Foreskin melanocyte (primary cell): ENCODE measurements at places on chromosomes 3 and 15.
A peak's percentile ranks its signal among the peaks of the same experiment; 100 is the strongest.

DNA sequence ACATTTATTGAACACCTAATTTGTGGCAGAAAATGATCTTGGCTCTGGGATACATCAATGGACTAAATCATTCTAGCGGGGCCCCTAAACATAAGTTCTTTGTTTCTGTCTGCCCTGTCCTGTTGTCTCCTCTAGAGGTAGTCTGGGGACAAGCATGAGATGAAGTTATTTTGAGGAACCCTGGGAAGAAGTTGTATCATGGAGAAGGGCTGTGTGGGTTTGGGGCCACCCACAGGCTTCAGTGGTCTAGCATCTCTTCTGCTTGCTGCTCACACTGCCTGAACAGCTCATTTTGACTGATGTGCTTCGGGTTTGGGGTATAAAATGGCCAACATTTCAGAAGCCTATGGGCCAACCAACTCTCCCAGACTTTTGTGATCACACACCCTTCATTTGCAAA, 50.3 kb upstream of the OSBPL11 start:
- no peak for DNase-seq

- no peak for DNase-seq
Observed at GRCh38 chr3:128152419-128153155, 694 bp upstream of the EEFSEC start.

GRCh38 chr3:13165576-13165975, 92.3 kb upstream of the IQSEC1 start:
- DNase-seq: no peak

- DNase-seq: peak; percentile 52
Observed at GRCh38 chr15:55742927-55743728, at the start of gene PRTG. Gene PRTG, minus strand, starts transcription at chr15:55743152. Its CDS starts 221 bp downstream, at chr15:55742931.

GRCh38 chr3:136802481-136802996, 16.4 kb upstream of the SLC35G2 start:
- DNase-seq: peak; percentile 99

- no peak for DNase-seq
Observed at GRCh38 chr15:96331945-96332636, 1.6 kb downstream of the NR2F2 start.

- no peak for DNase-seq
Observed at GRCh38 chr15:52093539-52094510, 18.8 kb downstream of the BCL2L10 start.

GRCh38 chr3:87435926-87436620, 159.7 kb upstream of the POU1F1 start:
- no peak for DNase-seq

DNA sequence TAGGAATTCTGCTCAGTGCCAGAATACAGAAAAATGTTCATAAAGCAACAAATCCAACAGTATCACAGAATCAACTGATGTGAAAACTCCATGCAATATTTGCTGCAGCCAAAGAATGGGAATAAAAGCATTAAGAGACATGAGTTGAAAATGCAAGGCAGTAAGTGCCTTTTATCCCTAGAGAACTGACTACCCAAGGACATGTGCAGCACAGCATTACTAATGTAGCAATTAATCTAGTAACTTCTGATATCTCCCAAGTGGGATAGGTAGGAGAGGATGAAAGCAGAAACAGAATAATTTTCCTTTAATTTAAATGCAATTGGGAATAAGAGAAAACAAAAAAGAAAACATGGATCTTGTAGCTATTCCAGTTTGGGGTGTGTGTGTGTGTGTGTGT, 497.5 kb upstream of the CBLB start:
- no peak for DNase-seq

DNA sequence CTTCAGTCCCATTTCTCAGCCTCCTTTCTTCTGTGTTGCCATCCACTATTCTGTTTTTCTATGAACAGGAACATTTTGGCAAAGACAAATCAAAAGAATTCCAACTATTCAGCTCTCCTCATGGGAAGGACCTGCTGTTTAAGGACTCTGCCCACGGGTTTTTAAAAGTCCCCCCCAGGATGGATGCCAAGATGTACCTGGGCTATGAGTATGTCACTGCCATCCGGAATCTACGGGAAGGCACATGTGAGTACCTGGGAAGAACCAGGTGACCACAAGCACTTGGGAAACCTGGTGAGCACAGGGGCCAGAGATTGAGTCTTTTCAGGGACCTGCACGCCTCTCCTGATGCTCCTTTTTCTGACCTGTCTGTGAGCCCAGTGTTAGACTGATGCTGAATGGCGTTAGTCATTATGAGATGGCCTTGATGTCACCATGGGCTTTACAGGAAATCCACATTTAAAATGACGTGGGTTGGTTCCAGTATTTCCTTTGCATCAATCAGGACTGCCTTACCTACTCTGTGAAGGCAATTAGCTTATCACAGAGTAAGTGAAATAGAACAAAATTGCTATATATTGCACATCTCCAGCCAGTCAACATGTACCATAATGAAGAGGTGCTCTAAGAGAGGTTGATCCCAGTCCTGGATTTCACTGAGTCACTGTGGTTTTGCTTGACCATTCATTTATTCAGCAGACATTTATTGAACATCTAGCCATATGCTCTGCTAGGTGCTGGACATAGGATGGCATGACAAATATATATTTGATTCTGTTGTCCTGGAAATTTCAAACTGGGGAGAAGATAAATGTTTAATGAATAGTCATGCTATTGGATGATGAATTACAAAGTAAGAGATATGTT, 11.7 kb downstream of the TF start:
- DNase-seq: no peak

DNA sequence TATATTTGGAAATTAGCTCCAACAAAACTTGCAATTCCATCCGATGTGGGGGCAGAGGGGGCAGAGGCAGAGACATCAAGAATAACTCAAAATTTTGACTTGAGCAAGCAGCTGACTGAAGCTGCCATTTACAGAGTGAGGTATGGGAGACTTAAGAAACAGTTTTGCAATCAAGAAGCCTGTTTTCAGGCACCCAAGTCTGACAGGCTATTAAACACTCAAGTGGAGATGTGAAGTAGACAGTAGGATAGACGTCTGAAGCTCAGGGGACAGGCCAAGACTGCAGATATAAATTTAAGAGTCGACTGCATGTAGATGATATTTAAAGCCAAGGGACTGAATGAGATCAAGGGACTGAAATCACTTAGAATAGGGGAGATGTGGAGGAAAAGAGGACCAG, 9.9 kb upstream of the SH3BP5 start:
- no peak for DNase-seq

DNA sequence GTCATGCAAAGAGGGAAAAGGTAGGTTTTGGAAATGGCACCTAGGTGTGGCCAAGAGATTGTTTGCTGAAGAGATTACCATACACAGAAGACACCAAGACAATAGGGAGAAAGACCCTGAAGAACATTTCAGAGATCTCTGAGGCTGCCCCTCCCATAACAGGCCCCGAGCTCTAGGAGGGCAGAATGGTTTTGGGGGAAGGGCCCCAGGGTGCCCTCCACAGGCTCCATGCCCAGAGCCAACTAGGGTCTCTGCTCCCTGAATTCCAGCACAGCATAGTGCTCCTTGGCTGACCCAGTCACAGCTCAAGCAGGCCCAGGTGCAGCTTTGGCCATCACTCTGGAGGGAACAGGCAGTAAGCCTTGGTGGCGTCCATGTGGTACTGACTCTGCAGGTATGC, 163.9 kb downstream of the RAB11A start:
- DNase-seq: no peak

DNA sequence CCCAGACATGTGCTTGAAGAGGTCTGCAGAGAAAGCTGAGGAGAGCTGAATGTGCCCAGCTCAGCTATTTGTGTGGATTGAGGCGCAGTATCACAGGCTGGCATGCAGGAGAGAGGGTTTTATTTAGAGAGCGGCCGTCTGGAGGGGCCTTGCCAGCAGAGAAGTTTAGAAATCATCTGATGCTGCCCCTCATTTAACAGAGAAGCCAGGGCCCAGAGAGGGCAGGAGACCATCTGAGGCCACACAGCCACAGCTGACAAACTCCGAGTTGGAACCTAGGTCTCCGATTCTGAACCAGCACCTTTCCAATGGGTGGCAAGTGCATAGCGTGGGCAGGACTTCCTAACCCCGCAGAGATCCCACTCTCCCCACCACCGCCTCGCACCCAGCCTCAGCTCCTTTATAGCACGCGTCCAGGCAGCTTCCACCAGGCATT, 101.0 kb downstream of the LSM3 start:
- DNase-seq: no peak

GRCh38 chr3:35523074-35523473, 116.3 kb upstream of the ARPP21 start:
- DNase-seq: no peak

- DNase-seq: peak; percentile 21
Observed at GRCh38 chr3:120348065-120348990, 826 bp downstream of the LRRC58 start.

DNA sequence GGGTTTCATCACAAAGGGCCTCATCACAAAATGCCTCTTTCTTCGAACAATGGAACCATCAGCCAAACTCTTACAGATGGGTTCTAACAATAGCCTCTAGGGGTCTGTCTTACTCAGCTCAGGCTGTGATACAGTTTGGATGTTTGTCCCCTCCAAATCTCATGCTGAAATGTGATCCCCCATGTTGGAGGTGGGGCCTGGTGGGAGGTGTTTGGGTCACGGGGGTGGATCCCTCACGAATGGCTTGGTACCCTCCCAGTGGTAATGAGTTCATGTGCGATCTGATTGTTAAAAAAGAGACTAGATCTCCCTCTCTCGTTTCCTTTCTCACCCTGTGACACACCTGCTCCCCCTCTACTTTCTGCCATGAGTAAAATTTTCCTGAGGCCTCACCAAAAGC, 47.9 kb upstream of the LIPC start:
- DNase-seq: no peak

DNA sequence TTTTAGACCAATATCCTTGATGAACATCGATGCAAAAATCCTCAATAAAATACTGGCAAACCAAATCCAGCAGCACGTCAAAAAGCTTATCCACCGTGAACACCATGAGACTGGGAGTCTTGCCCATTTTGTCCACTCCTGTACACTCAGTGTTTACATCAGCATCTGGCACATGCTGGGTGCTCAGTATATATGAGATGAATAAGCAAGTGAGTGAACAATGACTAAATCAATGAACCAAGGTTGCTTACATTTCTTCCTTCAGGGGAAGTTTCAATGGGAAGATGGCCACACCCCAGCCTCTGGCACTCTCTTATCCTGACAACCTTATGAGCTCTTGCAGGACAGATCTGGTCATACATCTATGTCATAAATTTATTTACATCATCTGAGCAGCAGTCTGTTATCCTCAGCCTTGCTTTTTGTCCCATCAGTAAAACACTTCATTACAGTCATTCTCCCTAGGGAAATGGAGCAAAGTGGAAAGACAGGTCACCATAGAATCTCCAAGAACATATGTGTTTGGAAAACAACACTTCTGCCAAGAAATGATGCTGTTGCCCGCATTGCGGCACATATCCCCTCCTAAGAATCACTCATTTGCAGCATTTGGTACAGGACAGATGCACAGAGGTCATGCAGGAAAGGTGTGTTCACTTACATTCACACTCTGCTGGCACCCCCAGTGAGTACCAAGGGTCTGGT, 171.8 kb upstream of the EIF1B start:
- DNase-seq: no peak

- no peak for DNase-seq
Observed at GRCh38 chr3:24288496-24289236, 206.0 kb downstream of the THRB start.

GRCh38 chr3:45434996-45435395, 46.6 kb downstream of the LARS2 start:
- peak; percentile 3 for DNase-seq

GRCh38 chr15:76460871-76461270, 124.3 kb downstream of the ISL2 start:
- DNase-seq: no peak

GRCh38 chr3:191120447-191121298, 78.4 kb upstream of the OSTN start:
- DNase-seq: no peak

DNA sequence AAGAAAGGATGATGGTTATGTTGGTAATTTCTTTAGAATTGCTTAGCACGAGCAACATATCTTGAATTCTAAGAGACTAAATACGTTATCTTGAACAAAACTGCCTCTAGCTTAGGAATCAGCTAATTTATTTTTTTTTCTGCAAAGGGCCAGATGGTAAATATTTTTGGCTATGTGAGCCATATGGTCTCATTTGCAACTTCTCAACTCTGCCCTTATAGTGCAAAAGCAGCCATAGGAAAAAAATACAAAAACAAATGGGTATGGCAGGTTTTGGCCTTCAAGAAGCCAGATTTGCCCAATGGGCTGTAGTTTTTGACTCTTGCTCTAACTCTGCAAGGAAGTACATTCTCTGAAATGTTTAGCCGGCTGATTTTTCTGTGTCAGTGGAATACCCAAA, 11.9 kb downstream of the OXSM start:
- DNase-seq: no peak

DNA sequence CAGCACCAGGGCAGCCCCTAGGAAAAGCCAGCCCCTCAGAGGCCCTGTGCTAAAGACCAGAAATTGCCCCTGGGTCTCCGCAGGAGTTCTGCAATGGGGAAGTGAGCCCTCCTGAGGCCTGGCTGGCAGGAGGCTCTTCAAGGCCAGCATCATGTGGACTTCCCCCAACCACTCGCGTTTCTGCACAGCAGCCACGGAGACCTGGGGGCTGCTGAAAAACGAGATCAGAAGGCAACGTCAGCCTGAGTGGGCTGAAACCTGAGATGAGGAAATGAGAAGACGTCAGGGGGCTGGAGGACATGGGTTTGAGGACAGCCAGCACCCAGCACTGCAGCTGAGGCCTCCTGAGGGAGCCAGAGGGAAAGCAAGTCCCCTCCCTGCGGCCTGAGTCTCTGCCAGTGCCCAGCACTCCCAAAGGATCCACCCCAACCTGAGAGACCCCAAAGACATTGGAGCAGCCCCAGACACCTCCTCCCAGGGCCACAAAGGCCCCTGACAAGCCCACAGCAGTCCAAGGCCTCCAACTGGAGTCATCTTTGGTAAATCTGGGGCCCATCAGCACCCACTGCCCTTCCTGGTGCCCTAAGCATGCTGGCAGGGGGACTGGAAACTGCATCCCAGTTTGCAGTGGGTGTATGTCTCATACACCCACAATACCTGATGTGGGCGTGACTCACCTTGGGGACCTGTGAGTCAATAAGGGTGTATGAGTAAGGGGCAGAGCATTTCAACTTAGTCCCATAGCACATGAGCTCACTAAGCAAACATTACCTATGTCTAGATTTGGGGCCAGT, 29.2 kb upstream of the CYP11A1 start:
- no peak for DNase-seq

GRCh38 chr15:71804695-71805470, 5.5 kb upstream of the NR2E3 start:
- DNase-seq: peak; percentile 90

DNA sequence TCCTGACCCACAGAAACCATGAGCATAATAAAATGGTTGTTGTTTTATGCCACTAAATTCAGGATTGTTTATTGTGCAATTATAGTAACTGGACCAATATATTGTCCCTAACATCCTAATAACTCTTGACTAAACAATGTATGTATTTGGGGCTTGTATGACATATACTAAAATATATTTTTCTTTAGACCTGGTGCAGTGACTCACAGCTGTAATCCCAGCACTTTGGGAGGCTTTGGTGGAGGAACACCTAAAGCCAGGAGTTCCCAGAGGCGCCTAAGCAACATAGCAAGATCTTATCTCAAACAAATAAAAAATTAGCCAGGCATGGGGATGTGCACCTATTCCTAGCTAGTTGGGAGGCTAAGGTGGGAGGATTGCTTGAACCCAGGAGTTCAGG, 180.4 kb downstream of the SUCNR1 start:
- no peak for DNase-seq

GRCh38 chr15:67280217-67280616, 25.6 kb downstream of the IQCH start:
- no peak for DNase-seq

- no peak for DNase-seq
Observed at GRCh38 chr3:128498901-128499530, 6.0 kb upstream of the GATA2 start.

- DNase-seq: no peak
Observed at GRCh38 chr3:23271876-23272741, 69.0 kb downstream of the UBE2E2 start.
